ENCODE measurements at places on chromosomes 12 and 14.

- no peak for DNase-seq
Observed at GRCh38 chr14:88321692-88322503, 1.2 kb downstream of the KCNK10 start.

DNA sequence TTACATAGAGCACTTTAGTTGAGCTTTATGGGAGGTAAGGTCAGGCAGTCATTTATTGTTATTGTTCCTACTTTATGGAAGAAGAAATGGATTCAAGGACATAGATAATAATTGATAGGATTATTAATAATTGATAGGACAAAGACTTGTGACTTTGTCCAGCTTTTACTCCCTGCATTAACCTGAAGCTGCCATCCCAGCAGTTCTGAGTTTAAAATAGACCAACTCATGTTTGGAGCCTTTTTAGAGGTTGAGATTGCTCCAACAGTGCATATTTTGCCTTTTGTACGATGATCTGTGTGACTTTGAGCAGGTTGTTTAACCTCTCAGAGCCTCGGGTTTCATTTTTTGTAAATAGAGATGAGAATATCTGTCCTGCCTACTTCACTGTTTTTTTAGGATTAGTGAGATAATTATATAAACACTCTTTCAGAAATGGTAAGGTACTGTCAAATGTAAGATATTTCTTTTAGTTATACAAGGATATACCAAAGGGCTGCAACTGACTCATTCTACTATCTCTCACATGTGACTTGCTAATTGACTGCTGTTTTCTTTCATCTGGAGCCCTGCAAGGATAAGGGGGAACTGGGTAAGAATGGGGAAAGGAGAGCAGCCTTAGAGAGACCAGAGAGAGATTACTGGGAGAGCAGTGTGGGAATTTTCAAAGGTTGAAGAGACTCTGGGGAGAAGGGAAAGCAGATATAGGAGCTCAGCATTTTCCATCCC is 15.3 kb downstream of the WDR20 start:
- DNase-seq = no peak

- no peak for DNase-seq
Observed at GRCh38 chr14:32514236-32514635, 185.1 kb downstream of the AKAP6 start.

DNA sequence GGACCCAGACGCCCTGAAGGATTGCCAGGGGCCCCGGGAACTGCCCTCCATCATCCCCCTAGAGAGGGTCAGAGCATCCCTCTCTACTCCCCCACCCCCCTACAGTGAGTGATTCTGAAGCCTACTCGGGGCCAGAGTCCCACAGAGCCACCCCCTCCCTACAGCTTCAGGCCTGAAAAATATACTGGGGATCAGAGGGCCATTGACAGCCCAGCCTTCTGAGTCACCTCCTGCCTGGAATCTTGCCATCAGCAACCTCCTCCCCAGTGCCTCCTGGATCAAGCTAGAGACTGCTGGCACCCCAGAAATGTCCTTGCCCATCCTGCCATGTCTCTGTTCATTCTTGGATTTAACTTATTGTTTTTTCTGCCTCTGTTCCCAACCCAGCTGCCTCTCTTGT is 21.7 kb upstream of the MIA2 start:
- DNase-seq = no peak

DNA sequence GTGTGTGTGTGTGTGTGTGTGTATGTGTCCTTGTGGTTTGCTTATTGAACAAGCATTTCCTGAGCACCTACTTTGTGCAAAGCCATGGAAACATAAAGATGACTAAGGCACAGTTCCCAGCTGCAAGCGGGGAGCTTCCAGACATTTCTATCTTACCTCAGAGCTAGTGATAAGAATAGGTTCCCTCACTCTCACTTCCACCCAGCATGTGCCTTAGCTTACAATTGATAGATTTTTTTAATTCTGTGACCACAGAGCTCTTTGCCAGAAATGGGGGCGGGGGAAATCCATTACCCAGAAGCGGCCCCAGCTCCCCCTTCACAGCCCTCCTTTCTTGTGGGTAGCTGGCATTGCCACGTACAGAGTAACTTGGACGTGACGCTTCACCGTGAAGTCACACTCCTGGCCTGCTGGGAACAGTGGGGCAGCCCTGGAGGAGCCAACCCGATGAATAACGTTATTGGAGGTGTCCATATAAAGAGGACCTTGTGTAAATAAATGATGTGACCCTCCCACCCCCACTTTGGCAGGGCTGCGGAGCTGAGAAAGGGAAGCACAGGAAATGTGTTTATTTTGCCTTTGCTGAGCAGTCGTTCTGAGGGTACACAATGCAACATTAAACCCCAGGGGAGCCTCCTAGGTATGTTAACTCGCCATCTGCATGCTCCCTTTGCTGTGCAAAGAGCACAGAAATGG is 238.9 kb downstream of the CHST11 start:
- DNase-seq = peak; percentile 30

DNA sequence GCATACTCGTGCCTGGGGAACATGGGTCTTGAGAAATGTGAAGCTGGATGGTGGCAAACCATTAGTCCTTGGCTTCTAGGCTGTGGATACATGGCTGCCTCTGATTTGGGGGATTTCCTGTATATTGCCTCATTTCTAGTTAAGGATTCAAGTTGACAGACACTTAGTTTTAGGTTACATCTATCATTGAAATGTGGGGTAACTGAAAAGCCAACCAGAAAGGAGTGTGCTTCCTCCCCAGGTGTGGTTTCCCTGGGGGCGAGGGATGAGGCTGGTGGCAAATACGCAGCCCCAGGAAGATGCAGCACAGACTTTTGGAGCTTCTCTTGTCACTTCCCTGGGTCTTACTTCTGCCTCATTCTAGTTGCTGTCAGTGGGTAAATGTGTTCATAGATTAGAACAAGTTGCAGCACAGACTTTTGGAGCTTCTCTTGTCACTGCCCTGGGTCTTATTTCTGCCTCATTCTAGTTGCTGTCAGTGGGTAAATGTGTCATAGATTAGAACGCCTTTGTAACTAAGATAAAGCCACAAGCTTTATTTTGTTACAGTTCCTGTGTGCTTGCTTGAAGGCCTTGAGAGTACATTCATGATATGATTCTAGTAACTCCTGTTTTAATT is 85.1 kb downstream of the BORCS5 start:
- peak; percentile 17 for DNase-seq

DNA sequence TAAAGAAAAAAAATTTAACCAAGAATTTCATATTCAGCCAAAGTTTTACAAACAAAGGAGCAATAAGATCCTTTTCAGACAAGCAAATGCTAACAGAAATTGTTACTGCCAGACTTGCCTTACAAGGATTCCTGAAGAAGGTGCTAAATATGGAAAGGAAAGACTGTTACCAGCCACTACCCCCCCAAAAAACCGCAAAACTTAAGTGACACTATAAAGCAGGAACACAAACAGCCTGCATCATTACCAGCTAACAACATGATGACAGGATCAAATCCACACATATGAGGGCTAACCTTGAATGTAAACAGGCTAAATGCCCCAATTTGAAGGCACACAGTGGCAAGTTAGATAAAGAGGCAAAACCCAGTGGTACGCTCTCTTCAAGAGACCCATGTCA is 55.7 kb downstream of the APOBEC1 start:
- no peak for DNase-seq

DNA sequence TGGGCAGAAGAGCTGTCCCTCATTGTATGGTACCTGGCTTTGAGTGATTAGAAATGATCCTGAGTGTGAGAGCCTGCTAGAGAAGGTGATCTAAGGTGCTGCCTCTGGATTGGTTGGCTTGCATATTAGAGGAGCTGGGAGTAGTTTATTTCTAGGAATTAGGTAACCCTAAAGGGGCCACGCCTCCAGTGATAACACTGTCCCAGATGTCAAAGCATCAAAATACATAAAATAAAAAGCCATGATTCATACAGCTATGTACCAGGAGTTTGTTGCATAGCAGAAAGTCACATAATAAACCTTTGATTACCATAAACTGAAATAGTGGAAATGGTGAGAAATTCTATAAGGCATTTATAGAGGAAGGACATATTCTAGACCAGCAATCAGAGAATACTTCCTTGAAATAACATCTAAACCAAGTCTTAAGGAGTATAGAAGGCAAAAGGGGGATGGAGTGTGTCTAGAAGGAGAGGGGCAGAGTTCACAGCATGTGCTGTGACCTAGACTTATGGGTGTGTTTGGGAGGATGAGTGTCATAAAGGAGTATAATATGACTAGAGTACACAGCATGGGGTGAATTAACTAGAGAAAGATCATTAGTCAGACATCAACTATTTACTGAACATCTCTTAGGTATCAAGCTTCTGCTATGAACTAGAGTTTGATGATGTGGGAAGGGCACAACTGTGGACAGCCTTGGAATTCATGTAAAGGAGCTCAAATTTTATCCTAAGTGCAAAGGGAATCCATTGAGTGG is 686.4 kb downstream of the GALC start:
- DNase-seq = no peak
